Activated CD4-positive, alpha-beta T cell treated with anti-CD3 and anti-CD28 coated beads, Interleukin-2, amount 50 U/mL, for 24 hours (primary cell): ENCODE measurements at places on chromosomes 3 and 15.
A peak's percentile ranks its signal among the peaks of the same experiment; 100 is the strongest.

DNA sequence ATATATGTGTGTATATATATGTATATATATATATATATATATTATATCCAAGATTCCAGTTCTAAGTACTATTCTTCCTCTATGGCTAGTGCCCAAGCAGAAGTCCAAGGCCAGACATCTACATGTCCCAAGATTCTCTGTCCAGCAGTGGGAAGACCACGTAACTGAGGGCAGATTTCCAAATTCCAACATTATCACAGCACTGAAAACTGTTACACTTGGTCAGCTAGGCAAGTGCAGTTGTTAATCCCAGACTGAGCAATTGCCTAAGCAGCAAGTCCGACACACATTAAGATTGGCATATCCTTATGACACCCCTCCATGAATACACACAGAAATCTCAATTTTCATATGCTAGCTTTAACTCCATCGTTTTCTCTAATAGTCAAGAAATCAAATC lies 1148.5 kb downstream of the IGSF11 start:
- no peak for DNase-seq

DNA sequence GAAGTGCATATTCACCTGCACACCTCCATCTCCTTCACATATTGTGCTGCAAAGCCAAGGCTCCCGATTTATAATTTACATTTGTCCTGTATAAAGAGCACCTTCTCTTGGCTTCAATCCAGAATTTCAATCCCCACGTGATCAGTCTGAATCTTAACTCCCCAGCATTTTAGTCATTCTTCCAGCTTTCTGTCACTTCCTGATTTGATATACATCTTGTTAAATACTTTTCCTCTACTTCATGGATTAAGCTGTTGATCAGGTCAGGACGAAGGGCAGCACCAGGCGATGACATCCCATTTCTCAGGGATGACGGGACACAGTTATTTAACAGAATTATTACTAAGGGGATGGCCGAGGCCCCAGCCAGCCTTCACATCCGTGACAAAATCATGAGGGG lies 212.5 kb downstream of the EPHB1 start:
- DNase-seq: no peak

DNA sequence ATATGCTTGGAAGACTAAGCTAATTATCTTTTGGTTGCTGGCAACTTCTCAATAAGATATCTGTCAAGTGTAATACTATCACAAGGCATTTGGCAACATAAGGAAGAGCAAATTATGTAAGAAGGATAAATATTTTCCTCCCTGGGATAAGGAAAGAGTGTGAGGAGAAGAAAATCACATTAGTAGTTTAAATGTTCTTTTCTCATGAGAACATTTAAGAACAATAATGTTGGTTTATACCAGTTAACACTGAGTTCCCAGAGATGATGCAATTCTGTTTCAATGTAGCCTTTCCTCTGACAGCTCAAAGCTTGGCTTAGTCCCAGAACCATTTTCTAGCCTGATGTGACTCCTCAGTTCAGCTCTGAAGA lies 66.1 kb upstream of the NPHP3 start:
- no peak for DNase-seq

DNA sequence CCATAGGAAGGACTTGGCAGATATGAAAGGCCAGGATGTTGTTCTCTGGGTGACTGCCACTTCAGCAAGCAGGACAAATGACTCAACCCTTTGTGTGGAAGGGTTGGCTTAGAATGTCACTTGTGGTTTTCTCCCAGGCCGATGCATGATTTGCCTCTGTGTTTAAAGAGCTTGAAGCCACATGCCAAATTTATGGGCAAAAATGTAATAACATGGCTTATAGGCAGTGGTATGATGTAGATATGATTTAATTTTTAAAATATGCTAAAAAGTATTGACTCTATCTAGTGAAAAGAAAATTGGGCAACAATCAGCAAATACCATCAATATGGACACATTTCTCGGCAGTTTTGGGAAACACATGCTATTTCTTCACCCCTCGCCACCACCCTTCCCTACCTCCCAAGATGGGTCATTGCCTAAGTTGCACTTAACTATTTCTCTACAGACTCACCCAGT lies 114.6 kb downstream of the CYP19A1 start:
- DNase-seq: no peak

GRCh38 chr15:72368325-72368724 lies 7.5 kb downstream of the HEXA start:
- no peak for DNase-seq

- no peak for DNase-seq
These were observed 2.5 kb downstream of the GRAMD2A start for GRCh38 chr15:72195101-72195511.

GRCh38 chr3:31485196-31485595 lies 47.5 kb upstream of the STT3B start:
- no peak for DNase-seq

- no peak for DNase-seq
These were observed 19.4 kb downstream of the ZNF80 start for GRCh38 chr3:114218006-114218405.

DNA sequence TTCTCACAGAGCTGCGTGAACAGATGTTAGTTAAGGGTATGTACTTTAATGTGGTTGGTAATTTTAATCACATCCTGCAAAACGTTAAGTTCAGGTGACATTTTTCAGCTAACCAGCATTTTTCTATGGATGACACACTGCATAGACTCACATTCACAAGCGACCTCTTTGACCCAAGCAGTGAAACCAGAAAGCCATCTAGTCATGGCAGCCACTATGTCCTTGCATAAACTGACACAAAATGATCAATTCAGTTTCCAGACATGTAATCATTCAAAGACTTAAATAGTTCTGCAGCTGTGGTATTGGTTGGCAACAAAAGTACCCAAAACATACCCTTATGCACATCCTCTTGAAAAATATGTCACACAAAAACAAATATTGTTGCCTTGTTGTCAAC lies 7.4 kb upstream of the CAPN7 start:
- no peak for DNase-seq

GRCh38 chr3:35544976-35545375 lies 94.3 kb upstream of the ARPP21 start:
- no peak for DNase-seq

GRCh38 chr3:156148946-156149381 lies 28.6 kb downstream of the KCNAB1 start:
- no peak for DNase-seq

GRCh38 chr3:46935168-46935858 lies 41.2 kb downstream of the CCDC12 start:
- DNase-seq: no peak

GRCh38 chr3:102034639-102035451 lies 185.5 kb downstream of the NFKBIZ start:
- no peak for DNase-seq

DNA sequence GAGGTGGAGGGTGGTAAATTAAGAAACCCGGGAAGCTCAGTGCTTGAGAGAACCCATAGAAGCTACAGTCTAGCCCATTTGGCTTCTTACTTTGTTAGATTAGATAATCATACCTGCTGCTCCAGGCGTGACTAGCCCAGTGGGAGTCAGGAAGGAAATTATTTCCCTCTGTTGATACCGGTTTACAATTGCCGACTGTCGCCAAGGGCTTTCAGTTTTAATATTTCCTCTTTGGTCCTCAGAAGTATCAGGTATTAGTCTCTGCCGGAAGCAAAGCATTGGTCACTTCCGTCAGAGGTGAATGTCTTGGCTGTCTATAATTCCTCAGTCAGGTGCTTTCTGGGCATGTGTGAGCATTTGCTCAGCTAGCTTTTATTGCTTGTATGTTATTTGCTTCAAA lies 75.2 kb downstream of the LPP start:
- no peak for DNase-seq

GRCh38 chr3:72303926-72304325 lies 519.0 kb upstream of the PROK2 start:
- no peak for DNase-seq

DNA sequence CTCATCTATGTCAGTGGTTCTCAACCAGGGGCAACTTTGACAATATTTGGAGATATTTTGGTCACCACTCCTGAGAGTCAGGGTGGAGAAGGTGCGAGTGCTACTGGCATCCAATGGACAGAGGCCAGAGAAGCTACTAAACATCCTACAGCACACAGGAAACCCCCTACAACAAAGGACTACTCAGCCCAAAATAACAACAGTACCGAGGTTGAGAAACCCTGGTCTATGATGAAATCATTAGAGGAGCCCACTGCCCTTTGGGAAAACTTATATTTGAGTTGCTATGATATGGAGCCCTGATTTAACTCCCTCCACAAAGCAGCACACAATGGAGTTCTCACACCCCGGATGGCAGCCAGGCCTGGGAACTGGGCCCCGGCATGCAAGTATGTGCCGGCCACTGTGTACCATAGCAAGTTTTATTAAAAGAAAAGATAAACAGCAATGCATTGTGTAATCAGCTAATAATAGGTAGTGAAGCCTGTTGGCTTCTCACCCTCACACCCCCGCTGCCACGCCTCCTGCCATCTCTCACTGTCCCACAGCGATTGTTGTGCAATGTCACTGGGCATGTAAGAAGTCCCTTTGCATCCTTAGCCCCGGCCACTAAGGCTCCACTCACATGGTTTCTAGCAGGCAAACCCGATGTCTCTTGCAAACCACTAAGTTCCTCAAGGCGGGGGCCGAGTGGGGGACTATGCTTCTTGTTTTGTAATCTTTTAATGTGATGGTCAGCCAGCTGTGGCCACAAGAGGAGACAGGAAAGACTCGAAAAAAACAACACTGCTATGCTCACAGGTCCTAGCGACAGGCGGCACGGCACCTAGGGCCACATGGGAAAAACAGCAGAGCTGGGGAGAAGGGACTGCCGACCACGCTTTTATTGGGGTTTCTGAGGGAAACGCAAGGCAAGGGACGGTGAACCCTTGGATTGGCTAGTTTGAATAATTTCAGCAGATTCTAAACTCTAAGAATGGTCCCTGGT lies 110.0 kb downstream of the AQP9 start:
- no peak for DNase-seq

GRCh38 chr3:161266731-161267150 lies 45.6 kb downstream of the NMD3 start:
- no peak for DNase-seq

GRCh38 chr15:64547275-64547674 lies 86.9 kb downstream of the ZNF609 start:
- no peak for DNase-seq

- DNase-seq: no peak
These were observed 42.0 kb upstream of the SPTSSB start for GRCh38 chr3:161413127-161413854.

DNA sequence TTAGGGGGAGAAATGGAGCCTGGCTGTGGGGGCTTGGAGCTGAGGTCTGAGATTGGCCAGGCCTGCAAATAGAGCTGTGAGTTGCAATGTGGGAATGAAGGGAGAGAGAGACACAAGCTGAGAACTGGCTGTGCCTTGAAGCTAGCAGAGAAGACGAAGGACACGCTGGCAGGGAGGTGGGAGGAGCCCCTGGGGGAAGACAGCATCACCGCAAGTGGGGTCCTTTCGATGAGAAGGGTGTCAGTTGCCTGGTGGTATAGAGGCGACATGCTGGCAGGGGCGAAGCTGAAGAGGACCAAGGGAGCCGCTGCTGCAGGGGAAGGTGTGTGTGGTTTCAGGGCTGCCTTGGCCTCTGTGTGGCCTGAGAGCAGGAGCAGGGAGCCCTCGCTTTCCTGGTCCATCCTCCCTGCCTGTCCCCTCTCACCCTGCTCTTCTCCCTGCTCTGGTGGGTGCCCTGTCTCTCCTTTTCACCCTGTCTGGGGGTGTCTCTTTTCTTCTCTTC lies 5.5 kb downstream of the RHCG start:
- DNase-seq: no peak

DNA sequence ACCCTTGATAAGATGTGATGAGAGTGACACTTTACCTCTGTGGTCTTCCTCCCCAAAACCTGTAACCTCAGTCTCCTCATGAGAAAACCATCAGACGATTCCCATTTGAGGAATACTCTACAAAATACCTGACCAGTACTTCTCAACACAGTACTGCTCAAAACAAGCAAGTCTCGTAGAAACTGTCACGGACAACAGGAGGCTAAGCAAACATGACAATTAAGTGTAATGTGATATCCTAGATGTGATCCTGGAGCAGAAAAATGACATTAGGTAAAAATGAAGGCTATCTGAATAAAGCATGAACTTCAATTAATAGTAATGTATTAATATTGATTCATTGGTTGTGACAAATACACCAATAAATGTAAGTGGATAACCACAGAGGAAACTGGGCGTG lies 113.6 kb downstream of the CACNA2D3 start:
- DNase-seq: no peak

DNA sequence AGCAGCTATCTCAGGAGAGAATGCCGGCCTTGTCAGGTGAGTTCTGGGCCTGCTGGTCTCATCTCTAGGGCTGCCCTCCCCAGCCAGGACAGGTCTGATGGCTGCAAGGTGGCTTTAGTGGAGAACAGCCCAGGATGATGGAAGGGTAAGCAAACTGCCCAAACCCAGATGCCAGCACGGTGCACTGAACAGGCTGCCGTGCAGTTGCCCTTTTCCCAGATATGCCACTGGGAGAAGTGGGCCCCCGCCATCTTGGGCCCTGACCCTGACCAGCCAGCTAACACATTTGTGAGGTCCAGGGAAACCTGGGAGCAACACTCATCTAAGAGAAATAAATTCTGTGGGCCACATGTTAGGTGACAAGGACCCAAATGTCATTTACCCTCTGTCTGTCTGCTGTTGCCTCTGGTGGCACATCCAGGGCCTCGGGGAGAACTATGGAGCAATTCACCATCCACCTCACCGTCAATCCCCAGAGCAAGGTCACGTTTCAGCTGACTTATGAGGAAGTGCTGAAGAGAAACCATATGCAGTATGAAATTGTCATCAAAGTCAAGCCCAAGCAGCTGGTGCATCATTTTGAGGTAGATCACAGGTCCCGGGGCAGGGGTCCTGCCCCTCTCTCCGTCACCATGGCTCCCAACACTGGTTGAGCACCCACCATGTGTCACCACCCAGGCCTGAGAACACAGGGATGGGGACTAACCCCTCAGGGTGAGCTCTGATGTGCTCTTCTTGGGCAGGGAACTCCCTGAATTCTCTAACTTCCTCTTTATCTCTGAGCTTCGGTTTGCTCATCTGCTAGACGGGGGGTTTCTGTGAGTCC lies 1.8 kb downstream of the ITIH1 start:
- no peak for DNase-seq

GRCh38 chr3:18424213-18424728 lies 868 bp downstream of the SATB1 start:
- no peak for DNase-seq

DNA sequence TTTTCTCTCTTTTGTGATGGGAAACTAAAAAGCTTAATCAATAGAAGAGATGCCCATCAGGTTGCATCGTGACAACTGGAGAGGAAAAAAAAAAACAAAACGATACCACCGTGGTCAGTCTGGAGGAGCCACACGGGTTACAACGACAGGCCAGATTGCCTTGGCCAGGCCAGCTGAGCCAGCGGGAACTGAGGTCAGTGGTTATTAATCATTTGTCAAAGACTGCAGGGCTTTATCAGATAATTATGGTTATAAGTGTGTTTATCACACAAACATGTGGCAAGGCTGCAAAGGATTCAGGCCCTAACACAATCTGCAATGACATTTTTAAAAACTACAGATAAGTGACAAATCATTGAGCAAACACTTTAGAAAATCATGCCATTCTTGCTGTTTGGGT lies 135.0 kb upstream of the FAM3D start:
- no peak for DNase-seq

- DNase-seq: peak; percentile 19
These were observed 57.0 kb upstream of the CMTM7 start for GRCh38 chr3:32334675-32335074.
